ENCODE measurements at places on chromosomes 11 and 22. TPM values are rescaled to one million over a fixed set of nuclear protein-coding genes. Genes with fewer than 3 reads are reported as not detected.

LARGE2 gene
- not detected for total RNA-seq

MPPED2 gene
- 7.5 TPM for total RNA-seq

DNA sequence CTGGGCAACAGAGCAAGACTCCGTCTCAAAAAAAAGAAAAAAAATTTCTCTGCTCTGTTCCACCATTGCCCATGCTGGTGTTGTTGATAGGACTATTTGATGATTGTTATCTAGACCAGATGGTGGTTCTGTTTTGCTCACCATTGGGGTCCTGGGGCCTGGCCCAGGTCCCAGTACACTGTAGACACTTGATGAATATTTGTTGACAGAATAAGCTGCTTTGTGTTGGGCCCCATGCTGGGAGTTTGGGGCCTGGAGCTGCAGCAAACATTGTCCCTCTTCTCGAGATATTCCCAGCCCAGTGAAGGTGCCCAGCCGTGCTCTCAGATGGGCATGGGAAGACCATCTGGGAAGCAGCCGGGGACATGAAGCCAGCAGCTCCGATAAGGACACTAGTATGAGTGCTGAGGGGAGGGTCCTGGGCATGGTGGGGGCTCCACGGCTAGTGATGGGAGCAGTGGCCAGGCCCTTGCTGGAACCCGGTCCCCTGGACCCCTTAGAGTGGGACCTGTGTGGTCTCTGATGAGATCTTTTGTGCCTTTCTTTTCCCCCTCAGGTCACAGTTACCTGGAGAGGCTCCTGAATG, 13.6 kb downstream of the INCENP start:
- H3K36me3 ChIP-seq, result peaks cover 2% of the 10 kb centered on the region
- H3K4me1 ChIP-seq, result no peaks in the 10 kb centered on the region
- no peaks in the 10 kb centered on the region for H3K27me3 ChIP-seq

DNA sequence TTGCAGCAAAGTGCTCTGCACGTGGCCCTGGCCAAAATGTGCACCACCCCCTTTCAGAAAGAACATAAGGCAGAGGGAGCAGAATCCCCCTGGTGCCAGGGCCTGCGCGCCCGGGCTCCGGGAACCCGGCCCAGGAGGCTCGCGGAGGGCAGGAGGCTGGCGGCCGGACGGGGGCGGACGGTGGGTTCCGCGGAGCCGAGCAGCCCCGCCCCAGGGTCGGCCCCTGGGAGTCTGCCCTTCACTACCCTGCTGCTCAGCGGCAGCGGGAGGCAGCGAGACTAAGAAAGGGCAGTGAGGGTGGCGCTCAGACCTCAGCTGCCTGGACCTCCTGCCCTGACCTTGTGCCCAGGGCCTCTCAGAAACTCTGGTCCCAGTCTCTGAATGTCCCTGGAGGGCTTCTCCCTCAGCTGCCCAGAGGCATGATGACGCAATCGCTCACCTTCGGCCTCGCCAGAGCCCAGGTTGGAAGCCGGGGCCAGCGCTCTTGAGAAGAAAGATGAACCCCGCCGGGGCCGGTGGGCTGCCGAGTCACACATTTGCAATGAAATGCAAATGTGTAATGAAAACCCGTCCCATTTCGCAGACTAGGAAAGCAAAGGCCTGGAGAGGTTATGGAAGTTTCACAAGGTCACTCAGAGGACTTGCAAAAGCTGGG, 1.1 kb upstream of the CLMP start:
- H3K36me3 ChIP-seq, result no peaks in the 10 kb centered on the region
- no peaks in the 10 kb centered on the region for H3K4me1 ChIP-seq
- DNase-seq, result no peak
- peak overlapping the region; percentile 85 for H3K27ac ChIP-seq

DNA sequence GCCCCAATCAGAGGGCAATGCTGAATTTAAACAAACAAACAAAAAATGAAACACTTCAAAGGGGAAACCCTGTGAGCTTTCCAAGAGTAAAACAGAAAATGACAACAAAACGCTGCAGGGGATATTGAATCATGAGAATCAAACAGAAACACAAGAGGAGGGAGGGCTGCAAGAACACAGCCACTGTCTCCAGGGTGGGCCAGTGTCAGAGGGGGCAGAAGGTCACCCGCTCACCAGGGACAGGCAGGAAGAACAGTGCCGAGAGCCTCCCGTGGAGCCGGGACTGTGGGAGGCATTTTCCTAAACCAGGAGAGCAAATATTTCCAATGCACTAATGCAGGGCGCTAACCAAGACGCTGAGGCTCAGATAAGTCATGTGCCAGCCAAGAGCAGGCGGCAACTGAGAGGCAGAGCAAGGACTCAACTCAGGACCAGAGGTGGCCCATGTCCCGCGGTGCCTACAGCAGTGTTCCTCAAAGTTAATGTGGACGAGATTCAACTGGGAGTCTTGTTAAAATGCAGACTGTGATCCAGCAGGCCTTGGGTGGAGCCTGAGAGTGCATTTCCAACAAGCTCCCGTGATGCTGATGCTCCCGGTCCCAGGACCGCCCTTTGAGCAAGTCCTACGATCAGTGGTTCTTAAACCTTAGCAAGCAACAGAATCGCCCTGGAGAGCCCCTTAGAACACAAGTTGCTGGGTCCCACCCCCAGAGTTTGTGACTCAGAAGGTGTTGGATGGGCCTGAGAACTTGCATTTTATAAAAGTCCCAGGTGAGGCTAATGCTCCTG, 197.2 kb downstream of the TENM4 start:
- no peak overlapping the region for H3K4me3 ChIP-seq
- DNase-seq, result no peak
- H3K27ac ChIP-seq, result peak overlapping the region; percentile 82
- H3K4me1 ChIP-seq, result peaks cover 8% of the 10 kb centered on the region

B4GAT1 gene
- total RNA-seq, result 18.8 TPM

SPCS2 gene
- total RNA-seq, result 134 TPM

GRCh38 chr11:95832763-95833162, 42.5 kb downstream of the CEP57 start:
- peaks cover 6% of the 10 kb centered on the region for H3K36me3 ChIP-seq
- no peak for DNase-seq
- no peak overlapping the region for H3K4me3 ChIP-seq
- H3K27me3 ChIP-seq, result no peaks in the 10 kb centered on the region
- H3K4me1 ChIP-seq, result no peaks in the 10 kb centered on the region

INS gene
- total RNA-seq, result 2.1 TPM

RAB38 gene
- total RNA-seq, result 5.1 TPM

DNA sequence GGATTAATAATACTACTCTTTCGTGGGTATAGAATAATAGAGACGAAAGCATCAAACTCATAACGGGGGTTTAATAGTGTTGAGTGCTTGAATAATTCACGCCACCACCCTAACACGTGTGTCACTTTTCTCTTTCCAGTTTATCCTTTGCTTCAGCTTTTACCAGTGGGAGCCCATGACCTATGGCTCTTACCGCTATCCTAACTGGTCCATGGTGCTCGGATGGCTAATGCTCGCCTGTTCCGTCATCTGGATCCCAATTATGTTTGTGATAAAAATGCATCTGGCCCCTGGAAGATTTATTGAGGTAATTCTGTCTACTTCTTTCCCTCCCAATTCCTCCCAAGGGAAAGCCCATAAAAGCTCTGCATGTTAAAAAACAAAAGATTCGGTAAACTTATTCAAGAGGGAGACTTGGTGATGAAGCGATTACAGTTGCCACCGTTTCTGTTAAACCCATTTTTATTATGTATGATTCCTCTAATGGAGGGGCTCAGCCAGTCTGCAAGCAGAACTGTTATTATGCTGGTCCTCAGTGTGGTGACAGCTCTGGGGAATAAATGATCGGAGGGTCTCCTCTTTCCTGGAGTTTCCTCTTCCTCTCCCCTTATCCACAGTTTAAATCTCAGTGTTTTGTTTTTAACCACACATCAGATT, 17.1 kb upstream of the NELL1 start:
- H3K4me3 ChIP-seq, result no peak overlapping the region
- DNase-seq, result no peak
- no peaks in the 10 kb centered on the region for H3K27me3 ChIP-seq
- H3K4me1 ChIP-seq, result no peaks in the 10 kb centered on the region

CRYAB gene
- total RNA-seq, result 2,347 TPM
